ENCODE measurements at places on chromosomes 1 and 21.

- DNase-seq: no peak
Observed at GRCh38 chr1:108653431-108654105, 7.3 kb downstream of the HENMT1 start.

DNA sequence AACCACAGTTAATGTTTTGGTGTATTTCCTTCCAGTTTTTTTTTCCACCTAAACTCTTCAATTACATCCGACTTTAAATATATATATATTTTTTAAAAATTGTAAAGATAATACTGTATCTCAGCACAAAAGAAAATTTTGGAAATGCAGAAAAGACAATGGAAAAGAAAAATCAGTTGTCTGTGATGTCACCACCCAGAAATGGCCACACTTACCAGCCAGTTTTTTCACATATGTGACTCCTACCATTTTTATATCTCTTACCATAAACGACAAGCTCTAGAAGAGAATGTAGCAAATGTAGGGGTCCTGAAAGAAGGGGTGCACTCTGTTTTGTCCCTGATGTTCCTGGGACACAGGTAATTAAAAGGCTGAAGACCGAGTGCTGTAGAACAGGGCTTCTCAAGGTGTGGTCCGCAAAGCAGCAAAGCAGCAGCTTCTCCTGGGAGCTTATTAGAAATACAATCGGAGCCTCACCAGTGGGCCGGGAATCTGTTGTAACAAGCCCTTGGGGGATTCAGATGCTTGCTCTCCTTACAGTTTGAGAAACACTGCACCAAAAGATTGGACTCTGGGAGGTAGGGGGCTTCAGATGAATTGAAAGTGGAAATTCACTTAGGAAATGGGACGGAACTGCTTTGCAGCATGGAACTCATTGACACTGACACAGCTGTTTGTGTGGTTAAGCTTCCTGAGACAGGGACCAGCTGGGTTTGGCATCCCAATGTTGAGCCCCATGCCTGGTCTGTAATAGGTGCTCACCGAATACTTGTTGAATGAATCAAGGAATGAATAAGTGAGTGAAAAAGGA, 44.1 kb downstream of the ALPL start:
- no peak for DNase-seq

GRCh38 chr1:244732851-244733450, 80.0 kb downstream of the DESI2 start:
- no peak for DNase-seq

DNA sequence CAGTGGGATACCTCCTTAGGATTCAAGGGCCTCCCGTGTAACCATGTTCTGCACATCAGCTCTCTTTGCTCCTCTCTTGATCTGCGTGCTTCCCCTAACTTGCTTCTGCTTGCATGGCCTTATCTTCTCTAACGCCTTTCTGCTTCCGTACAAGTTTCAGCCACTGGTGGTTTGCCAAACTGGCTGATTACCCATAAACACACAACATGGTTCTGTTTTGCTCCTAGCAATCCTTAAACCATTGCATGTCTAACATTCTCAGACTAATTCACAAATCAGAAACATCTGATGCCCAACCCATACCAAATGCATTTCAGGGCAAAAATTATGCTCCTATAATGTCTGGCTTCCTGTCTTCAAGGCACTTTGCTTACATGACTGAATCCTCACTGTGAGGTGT, 166.4 kb downstream of the PBX1 start:
- no peak for DNase-seq

GRCh38 chr1:78171736-78172590, 126.2 kb downstream of the GIPC2 start:
- no peak for DNase-seq

GRCh38 chr1:163357378-163357777, 35.6 kb downstream of the NUF2 start:
- DNase-seq: no peak
